ENCODE measurements at places on chromosomes 1 and 21. TPM values are rescaled to one million over a fixed set of nuclear protein-coding genes. Genes with fewer than 3 reads are reported as not detected.

CCDC185 gene
- total RNA-seq, result not detected

LRRC38 gene
- total RNA-seq, result not detected

ZMYM4 gene
- total RNA-seq, result 33.2 TPM

NPHP4 gene
- 9.5 TPM for total RNA-seq

TBX15 gene
- total RNA-seq, result not detected

PTPRC gene
- total RNA-seq, result 0.18 TPM

LCE3E gene
- not detected for total RNA-seq

FMO3 gene
- total RNA-seq, result not detected

LCE1B gene
- not detected for total RNA-seq

RNU1-2 gene
- total RNA-seq, result not detected

LRRC7 gene
- under 0.01 TPM for total RNA-seq

LCE3D gene
- total RNA-seq, result not detected

NR5A2 gene
- total RNA-seq, result not detected

SAMD13 gene
- 0.58 TPM for total RNA-seq

CFAP74 gene
- total RNA-seq, result not detected

IFNLR1 gene
- total RNA-seq, result under 0.01 TPM

PDPN gene
- total RNA-seq, result 2.5 TPM

APCS gene
- not detected for total RNA-seq

CENPL gene
- total RNA-seq, result 16.3 TPM

REN gene
- total RNA-seq, result 1.1 TPM

OPRD1 gene
- not detected for total RNA-seq

SYT14 gene
- total RNA-seq, result 0.18 TPM

HPCA gene
- total RNA-seq, result 0.29 TPM

SMCP gene
- total RNA-seq, result not detected

DOP1B gene
- 12.6 TPM for total RNA-seq
